ENCODE measurements at places on chromosomes 6 and 20. TPM values are rescaled to one million over a fixed set of nuclear protein-coding genes. Genes with fewer than 3 reads are reported as not detected.

- DNase-seq = no peak
Observed at GRCh38 chr6:150546457-150546856, 53.2 kb upstream of the PLEKHG1 start.

DNA sequence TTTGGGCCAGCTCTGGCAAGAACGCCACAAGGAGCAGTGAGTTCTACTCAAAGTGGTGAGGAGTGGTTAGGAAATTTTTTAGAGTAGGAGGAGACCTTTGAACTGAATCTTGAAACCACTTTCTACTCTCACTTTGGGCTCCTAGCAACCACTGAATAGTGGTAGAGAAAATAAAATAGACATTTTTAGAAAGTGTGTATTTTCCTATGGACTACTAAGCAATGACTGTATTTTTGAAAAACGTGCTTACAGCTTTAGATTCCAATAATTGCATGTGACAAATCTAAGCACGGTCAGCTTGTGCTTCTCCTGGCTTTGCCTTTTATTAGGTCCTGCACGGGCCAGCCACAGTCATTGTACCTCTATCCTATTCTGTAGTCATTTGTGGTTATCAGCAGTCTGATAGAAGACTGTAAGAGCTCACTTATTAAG, 8.7 kb upstream of the IFNGR1 start:
- DNase-seq = no peak

DNA sequence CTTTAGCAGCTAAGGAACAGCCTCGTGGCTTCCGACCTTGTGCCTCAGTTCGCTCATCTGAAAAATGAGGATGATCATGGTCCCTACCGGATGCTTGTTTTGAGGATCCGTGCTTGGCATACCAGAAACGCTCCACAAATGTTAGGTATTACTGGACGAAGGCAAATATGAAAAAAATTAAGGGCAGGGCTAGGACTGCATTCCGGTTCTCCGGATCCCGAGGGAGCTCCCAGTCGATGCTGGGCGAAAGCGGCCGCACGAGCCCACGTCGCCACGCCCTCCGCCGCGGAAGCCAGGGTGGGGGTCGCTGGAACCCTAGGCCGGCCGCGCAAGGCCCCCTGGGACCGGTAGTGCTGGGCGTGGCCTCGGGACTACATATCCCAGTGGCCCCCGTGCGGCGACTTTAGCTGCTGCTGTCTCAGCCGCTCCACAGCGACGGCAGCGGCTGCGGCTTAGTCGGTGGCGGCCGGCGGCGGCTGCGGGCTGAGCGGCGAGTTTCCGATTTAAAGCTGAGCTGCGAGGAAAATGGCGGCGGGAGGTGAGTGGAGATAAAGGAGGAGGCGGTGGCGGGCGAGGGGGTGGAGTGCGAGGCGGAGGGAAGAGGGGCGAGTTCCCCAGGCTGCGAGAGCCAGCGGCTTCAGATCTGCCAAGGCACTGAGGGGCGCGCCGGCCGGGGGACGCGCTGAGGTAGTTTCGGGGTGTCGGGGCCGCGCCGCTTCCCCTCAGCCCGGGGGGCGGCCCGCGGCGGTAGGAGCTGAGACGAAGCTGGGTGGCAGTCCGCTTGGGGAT, at the start of gene NCOA3:
NCOA3 (plus strand) TSS at position 406 of the 789 bp plus-strand sequence. CDS start 120,361 bp downstream, outside the sequence.
- DNase-seq = peak; percentile 90

DNA sequence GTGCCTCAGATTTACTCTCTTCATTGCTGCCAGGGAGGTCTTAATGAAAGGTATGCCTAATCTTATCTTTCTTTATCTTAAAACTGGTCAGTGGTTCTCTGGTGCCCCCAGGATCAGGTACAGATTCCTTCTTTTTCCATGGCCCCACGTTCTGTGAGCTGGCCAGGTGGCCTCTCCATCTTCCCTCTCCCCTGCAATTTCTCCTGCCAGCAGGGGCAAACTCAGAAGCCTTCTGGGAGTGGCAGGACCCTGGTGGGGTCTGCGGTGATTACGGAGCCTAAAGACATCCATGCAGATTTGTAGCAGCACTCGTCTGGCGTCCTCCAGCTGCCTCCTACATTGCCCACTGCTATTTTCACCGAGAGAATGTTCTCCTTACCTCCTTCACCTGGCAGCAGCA, 95.8 kb downstream of the CCDC170 start:
- DNase-seq = no peak

DNA sequence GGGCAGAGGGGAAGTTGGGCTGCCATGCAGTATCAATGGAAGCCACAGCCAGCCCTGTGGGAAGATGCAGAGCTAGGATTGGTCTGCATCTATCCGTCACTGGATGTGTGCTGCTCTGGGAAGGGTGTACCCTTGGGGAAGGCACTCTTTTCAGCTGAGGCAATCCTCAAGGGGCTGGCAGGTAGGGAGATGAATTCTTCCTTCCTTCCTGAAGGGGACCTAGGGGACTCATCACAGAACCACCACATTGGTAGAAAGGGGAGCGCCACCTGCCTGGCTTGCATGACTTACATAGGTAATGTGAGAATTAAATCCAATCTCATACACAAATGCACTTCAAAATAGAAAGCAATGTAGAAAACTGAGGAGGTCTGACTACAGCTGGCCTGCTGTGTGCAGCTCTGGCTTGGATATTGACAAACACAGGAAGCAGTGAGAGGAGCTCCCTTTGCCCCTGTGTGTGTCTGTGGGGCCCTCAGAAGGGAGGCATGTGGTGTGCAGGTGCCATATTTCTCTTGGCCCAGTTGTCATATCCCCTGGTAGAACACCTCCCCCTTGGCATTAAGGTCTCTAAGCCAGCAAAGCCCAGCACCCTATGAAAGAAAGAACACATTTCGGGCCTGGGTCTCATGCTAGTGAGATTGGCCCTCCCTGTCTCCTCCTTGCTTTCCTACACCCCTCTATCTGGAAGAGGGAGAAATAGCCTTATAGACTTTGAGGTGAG, 260.3 kb upstream of the MOCS1 start:
- DNase-seq = no peak

- no peak for DNase-seq
Observed at GRCh38 chr6:17905611-17906592, 81.5 kb downstream of the KIF13A start.

BNIP5 gene
- total RNA-seq = not detected

- DNase-seq = no peak
Observed at GRCh38 chr6:149225946-149226345, 91.6 kb upstream of the TAB2 start.

EPHA7 gene
- total RNA-seq = not detected

FYN gene
- 287 TPM for total RNA-seq

- no peak for DNase-seq
Observed at GRCh38 chr20:17759449-17759848, 59.7 kb downstream of the BANF2 start.

DNA sequence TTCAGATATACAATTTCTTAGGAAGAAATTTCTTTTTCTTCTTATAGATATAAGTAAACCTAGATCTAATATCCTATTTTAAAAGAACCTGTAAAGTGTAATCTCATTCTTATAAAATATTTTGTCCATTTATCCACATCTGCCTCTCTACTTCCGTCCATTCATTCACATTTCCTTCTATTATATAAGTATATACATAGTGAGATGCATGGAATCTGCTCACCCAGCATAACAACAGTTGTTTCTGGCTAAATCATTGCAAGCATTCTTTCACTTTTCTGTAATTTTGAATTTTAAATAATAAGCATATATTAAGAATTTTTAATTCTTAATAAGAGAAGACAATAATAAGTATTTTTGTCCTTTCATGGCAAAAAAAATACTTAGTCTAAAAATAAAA, 45.4 kb downstream of the CEP162 start:
- no peak for DNase-seq

- no peak for DNase-seq
Observed at GRCh38 chr6:125255201-125255600, 46.6 kb downstream of the HDDC2 start.

CFB gene
- total RNA-seq = 1.9 TPM

TMEM244 gene
- not detected for total RNA-seq

DNA sequence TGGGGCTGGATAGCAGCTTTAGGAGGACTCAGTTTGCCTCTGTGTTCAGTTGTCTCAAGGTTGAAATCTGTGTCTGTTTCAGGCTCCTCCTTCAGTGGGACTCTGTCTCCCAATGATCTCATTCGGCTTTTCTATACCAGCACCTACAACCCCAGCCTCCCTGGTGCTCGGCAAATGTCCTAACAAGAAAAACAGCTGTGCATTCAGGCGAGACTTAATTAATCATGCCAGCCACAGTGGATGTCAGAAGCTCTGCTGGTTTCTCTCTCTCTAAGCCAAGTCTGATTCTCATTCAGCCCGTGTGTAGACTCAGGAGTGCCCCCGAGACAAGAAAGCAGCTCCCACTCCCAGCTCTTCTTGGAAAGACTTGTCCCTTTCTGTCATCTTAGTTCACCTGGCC, 46.8 kb downstream of the SUN5 start:
- no peak for DNase-seq

PPP1R14C gene
- total RNA-seq = not detected

DNA sequence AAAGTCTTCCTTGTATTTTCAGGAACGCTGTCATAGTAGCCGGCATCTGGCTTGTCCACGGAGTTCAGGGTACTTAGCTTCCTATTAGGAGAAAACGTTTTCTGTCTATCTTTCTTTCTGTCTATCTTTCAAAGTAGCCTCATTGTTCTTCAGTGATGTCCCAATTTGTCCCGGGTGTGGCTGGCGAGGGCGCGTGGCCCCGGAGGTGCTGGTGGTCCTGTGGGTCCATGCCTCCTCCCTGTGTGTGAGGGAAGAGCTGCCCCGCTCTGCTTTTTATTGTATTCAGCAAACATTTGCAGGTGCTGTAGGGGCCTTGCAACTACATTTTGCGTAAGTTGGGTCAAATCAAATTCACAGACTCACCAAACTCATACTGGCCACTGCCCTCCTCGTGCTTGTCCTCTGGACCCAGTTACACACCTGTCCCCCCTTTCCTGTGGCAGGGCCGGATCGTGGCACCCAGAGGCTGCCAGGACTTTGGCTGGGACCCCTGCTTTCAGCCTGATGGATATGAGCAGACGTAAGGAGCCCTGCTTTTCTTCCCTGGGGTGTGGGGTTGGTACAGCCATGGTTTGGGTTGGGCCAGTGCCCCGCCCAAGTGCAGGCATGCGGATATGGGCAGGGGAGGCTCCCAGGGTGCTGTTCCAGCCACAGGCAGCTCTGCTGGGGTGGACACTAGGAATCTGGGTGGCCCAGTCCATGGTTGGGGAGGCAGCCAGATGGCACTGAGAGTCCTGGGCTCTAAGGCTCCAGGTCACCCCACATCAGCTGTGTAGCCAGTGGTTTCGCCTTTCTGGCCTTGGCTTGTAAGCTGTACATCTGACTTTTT, 12.3 kb downstream of the ITPA start:
- no peak for DNase-seq

- DNase-seq = no peak
Observed at GRCh38 chr20:51512645-51513044, 29.9 kb downstream of the NFATC2 start.

DNA sequence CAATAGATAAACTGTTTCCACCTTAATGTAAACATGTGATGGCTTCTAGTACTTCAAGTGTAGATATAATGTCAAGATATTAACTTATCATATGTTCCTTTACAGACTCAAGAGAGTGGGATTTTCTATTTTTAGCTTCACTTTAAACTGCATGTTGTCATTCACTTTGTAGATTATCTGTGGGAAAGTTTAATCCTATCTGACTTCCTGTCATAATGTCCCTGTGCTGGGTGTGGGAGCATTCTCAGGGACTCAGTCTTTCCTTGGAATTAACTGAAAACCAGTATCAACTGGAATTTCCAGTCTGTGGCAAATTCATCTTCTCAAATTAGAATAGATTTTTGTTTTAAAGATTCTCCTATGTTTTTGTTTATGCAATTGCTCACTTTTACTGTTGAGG, 226.1 kb upstream of the FERMT1 start:
- no peak for DNase-seq

EBF4 gene
- 8.3 TPM for total RNA-seq

- no peak for DNase-seq
Observed at GRCh38 chr20:39850821-39851330, 838.2 kb downstream of the MAFB start.

BPIFB1 gene
- total RNA-seq = not detected

GRCh38 chr20:8930726-8931125, 138.2 kb upstream of the PLCB4 start:
- DNase-seq = no peak

GRCh38 chr6:160041608-160042007, 72.7 kb downstream of the IGF2R start:
- DNase-seq = no peak

GRCh38 chr6:139567095-139567494, 192.6 kb upstream of the CITED2 start:
- DNase-seq = no peak

DNA sequence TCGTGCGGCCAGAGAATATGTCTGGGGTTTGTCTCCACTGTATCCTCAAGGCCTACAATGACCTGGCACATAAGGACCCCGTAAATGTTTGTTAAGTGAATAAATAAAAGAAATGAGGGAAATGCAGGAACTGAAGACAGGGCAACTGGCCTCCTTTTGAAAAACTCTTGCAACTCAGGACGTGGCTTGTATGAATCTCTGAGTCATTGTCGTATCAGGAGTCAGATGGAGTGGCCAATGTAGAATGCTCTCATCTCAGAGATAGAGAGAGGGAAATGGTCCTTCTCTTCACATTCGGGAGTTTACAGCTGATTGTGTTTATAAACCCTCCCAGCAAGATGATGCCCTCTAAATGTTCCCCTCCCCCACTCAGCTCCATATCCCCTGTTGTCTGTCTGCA, 57.1 kb downstream of the UST start:
- DNase-seq = no peak
